GM12878 (cell line): ENCODE measurements at places on chromosomes 1 and 21. TPM values are rescaled to one million over a fixed set of nuclear protein-coding genes. Genes with fewer than 3 reads are reported as not detected.

NR5A2 gene
- 0.21 and 0.26 TPM in 2 replicates for total RNA-seq

CBR3 gene
- 14.1 and 15.2 TPM in 2 replicates for total RNA-seq

SPTA1 gene
- 0.13 and 0.21 TPM in 2 replicates for total RNA-seq

EPHA8 gene
- not detected in 2 replicates for total RNA-seq

SLC30A10 gene
- total RNA-seq = not detected in 2 replicates

GRCh38 chr1:6386371-6386949, 7.1 kb downstream of the ACOT7 start:
- no peak for DNase-seq

- no peak for DNase-seq
Measured at GRCh38 chr1:76473591-76473990, 393.7 kb upstream of the ST6GALNAC5 start.

- peak; percentile 90 for DNase-seq
Measured at GRCh38 chr1:110634455-110635311, 28.5 kb upstream of the KCNA2 start.

- no peak for DNase-seq
Measured at GRCh38 chr1:82388679-82389078, 587.9 kb downstream of the ADGRL2 start.

DNA sequence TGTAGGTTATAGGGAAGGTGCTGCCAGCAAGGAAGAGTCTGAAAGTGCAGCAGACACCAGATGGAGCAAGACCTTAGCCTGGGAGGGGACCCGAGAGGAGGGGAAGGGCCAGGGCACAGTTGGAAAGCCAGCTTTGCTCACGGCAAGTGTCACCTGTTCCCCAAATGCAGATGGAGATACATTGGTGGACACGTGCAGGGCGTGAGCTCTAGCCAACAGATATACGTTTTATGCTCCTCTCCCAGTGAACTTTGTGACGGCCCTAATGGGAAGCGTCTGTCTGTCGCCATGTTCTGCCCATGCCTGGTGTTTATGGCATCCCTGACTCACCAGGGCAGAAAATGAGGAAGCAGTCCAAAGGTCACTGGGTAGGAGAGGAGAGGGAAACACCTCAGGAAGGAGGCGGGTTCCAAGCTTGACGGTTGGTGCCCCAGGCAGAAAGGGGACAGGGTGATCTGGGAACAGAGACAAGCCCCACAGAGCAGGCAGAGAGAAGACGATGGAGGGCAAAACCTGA, 7.6 kb downstream of the GPA33 start:
- DNase-seq = no peak

DNA sequence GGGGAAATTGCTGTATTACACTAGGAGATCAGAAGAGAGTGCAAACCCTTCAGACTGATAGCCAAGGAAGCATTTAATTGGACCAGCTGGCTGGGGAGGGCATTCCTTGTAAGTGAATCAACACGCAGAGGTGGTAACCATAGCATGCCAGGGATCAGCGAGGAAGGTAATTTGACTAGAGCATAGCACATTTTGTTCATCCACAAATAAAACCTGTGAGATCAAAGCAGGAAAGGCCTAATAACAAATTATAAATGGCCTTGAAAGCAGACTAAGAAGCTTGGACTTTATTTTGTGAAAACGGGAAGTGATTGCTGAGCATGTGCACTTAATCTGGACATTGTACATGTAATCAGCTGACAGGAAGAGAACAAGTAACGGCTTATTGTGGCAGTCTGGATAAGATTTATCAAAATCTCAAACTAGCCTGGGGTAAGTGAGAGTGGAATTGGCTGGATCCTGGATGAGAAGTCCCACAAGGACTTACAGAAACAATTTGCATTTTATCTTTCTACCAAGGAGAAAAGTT, 11.7 kb upstream of the CD55 start:
- no peak for DNase-seq

DNA sequence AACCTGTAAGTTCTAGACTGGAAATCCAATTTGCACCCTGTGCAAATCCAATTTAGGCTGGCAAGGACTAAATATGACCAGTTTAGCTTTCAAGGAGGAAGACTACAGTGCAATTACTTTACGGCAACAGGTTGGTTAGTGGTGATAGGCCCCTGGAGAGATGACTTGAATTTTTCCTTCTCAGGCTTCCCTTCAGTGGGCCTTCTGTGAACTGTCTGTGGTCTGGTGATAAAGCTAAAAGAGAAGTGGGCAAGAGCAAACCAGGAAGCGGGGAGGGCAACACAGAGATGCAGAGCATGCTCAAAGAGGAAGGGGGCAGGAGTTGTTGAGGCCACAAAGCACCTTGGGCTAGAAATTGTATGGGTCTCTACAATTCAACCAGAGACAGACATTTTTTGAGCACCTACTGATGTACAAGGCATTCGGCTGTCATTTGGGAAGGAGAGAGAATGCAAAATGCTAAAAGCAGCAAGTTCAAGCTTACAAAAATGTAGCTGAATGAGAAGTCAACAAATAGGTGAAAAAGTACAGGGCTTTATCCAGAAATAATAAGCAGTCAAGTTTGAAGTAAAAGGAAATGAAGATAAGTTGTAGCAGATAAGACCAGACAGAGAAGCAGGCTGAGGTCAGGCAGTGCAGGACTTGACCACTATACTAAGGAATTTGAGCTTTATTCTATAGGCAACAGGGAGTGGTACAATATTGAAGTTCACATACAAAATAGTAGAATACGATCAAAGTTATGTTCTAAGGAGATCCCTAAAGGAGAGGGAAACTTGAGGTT, 23.9 kb downstream of the INPP5B start:
- DNase-seq = peak; percentile 89

GRCh38 chr1:27994060-27994459, 34.3 kb downstream of the XKR8 start:
- no peak for DNase-seq

DNA sequence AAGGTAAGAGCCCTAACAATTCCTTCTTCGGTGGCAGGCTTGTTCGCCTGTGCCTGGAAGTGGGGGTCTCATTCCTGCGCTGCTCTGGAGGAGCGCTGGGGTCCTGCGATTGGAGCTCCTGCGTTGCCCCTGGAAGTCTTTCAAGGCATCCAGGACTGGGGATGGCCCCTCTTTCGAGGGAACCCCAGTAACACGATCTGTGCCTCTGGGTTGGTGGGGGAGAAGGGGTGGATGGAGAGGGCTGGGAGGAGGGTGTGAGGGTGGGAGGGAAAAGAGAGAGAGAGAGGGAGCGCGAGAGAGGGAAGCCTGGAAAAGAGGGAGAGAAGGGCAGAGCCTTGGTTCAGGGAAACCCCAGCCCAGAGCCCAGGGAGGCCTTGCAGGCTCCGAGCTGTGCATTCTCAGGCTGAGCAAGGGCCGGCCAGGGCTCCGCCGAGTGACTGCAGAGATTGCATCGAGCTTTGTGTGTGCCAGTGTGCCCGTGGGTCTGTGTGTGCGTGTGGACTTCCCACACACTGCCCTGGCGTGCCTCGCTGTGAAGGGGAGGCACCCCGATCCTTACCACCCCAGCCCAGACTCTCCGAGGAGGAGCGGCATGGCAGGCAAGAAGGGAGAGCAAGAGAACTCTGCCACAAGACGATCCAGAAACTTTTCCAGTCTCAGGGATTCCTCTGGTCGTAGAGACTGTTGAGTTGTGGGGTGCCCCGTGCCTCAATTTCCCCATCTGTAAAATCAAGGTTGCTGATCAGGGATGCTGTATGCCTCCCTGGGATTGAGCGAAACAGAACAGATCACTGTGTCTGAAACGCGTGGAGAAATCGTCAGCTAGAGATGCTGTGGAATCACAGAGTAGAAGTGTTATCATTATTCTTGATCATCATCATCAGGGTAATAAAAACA, 619 bp downstream of the BCL9 start:
- no peak for DNase-seq

- no peak for DNase-seq
Measured at GRCh38 chr1:198656500-198656932, 17.7 kb downstream of the PTPRC start.

- no peak for DNase-seq
Measured at GRCh38 chr1:178792394-178792793, 67.3 kb downstream of the RALGPS2 start.

DNA sequence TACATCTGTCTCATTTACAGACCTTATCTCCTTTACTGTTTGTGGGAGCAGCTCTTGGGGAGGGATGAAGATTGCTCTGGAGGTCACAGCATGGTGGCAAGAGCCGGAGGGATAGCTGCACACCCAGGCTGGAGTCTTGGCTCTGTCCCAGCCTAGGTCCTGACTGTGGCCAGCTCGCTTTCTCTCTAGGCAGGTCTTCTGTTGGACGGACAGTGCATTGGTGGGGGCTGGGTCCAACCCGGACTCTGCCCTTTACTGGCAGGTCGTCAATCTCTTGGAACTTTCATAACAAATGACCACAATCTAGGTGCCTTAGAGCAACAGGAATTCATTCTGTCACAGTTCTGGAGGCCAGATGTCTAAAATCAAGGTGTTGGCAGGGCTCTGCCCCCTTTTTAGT, 319.8 kb upstream of the C1orf174 start:
- no peak for DNase-seq
